ENCODE measurements at places on chromosomes 6 and 20.

DNA sequence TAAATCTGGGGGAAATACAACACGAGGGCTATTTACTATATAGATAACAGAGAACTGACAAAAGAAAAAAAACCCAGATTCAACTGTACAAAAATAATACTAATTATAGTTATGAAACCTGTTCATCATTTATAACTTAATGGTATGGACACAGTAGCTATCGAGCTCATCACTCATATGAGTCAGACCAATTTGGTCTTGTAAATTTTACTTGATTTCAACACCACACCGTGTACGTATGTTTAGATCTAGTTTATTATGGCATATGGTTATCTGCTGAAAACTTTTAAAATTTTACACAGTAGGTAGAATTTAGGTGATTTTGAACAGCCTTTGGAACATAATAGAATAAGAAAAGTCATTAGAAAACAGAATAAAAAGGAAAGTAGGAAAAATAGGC, 5.5 kb downstream of the MYLK4 start:
- no peak for DNase-seq

- no peak for DNase-seq
These were observed 7.2 kb downstream of the LMBRD1 start for GRCh38 chr6:69789578-69789977.

- DNase-seq: no peak
These were observed 225.5 kb downstream of the SOD2 start for GRCh38 chr6:159467473-159468041.

DNA sequence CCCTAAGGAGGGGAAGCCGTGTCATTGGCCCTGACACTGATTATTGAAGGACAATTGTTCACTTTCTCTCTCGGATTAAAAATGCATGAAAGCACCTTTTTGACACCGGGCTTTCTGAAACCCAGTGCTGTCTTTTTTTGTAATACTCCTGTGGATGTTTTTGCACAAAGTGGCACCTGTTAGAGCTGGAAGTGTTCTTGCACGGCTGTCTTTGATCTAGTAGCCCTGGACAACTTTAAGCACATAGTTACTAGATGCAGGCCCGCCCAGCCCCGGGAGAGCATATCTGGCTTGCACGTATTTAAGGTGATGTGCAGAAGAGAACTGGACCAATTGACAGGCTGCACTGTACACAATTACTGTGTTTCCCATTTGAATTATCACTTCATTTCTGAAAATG, 72.6 kb downstream of the ARID1B start:
- DNase-seq: no peak

- DNase-seq: peak; percentile 33
These were observed 95.6 kb downstream of the SNAP25 start for GRCh38 chr20:10314198-10314597.

DNA sequence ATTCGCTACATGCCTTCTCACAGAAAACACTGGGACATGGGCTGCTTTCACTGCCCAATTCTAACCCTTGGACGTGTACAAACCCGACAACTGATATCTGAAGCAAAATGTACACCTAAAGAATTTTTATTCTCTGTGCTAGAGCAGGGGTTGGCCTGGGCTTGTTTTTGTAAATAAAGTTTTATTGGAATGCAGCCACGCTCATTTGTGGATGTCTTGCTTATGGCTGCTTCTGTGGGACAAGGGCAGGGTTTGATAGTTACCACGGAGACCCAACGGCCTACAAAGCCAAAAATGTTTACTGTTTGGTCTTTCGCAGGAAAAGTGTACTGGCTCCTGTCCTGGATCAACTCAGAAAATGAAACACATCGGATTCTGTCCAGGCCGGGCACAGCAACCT, 58.1 kb upstream of the APCDD1L start:
- no peak for DNase-seq

DNA sequence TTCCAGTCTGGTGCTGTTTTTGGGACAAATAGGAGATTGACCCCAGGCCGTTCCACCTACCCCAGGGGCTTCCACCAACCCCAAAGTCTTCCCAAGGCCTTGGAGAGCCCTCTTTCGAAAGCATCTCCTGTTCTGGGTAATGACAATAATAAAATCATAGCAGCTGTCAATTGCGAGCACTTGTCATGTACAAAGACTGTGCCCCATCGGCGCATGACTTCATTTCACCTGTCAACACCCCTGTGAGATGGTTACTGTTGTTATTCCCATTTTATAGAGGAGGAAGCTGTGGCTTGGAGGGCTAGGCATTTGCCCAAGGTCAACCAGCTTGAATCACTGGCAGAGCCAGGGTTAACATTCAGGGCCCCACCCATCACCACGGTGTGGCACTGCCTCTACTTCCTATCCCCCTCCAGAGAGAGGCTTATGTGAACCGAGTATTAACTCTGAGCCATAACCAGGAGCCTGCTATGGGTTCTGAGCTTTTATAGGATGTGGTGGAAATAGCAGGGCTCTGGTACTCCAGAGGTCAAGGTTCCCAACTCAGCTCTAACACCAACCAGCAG, 51.2 kb downstream of the HNF4A start:
- DNase-seq: no peak

DNA sequence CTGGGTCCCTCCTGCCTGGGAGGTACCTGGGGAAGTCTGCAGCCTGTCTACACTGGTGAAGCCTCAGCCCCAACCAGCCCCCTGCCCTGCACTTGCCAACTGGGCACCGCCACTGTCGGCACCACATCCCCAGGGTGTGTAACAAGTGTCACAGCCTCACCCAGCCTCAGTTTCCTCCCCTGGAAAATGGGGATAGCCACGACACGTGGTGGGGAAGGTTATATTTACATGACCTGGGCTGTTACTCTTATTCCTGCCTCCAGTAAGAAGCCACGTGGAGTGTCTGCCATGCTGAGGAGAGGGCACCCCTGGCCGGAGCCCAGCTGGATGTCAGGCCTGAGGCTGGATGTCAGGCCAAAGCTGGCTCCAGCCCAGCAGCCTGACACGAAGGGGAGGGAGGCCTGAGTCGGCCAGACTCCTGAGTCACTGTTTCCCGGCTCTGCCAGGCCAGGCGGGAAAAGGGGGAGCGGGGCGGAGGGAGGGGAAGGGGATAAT, 44.9 kb downstream of the SNAI1 start:
- peak; percentile 97 for DNase-seq

GRCh38 chr20:4677846-4678245, 43.9 kb upstream of the PRND start:
- DNase-seq: no peak

GRCh38 chr20:13305284-13305683, 84.2 kb downstream of the ISM1 start:
- no peak for DNase-seq

DNA sequence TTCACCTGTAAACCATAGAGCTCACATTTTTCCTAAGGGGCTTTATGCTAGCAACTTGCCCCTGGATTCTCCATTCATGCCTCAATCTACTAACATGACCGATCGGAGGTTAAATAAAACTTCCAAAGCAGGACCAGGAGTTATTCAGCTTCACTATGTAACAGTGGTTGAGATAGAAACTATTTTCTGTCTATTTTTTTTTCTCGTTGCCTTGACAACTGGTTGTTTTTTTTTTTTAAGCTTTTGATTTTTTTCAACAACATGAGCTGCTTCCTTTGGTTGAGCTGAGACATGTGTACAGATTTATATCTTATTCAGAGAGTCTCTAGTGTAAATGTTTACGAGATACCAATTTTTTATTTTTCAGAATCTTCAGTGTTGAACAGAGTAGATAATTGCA, 85.7 kb downstream of the SHLD1 start:
- no peak for DNase-seq

GRCh38 chr20:63652192-63652980, 838 bp downstream of the STMN3 start:
- DNase-seq: no peak

DNA sequence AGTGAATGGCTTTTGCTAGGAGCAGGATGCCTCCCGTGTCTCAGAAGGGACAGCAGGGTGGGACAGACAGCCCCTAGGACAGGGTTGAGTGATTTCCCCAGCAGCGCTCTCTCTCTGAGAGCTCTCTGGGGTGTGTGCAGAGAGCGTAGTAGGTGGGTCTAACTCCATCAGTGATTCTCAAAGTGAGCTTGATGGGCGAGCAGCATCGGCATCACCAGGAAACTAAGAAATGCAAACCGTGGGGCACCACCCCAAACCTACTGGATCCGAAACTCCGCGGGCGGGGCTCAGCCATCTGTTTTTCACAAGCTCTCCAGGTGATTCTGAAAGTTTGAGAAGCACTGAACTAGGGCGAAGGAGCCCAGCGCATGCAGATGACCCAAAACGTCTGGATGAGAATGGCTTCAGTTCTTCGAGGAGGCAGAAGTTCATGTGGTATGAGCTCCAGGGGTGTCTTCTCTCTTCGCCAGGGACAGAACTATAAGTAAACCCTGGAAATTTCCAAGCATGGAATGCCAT, 119.6 kb upstream of the RNF24 start:
- no peak for DNase-seq

- no peak for DNase-seq
These were observed 120.1 kb downstream of the LRFN2 start for GRCh38 chr6:40466986-40467539.

DNA sequence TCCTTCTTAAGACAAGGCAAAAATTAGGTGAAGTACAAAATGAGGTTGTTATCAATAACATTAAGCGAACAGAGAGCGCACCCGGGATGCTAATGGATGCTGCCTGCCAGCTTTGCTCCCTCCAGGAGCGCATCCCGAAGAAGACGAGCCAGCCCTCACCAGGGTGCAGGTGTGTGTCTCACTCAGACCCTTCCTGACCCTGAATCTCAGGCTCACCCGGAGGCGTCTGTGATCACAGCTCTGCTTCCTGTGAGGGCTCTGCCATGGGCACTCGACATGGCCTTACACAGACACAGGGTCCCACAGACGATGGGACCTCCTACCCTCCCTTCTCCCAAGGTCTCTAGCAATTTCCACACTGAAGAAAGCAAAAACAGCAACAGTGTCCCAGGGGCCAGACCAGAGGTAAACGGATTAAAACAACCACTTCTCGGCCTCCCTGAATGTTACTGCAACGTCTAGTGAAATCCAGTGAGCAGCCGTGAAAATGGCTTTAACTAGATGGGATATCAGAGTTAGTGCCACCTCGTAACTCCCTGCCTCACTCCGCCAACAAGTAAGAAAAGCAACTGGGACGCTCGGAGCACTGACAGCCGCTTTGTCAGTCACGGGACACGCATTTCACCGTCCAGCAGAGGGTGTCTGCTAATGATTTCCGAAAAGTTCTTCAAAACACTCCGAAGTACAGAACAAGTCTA, 11.7 kb downstream of the ZBTB46 start:
- no peak for DNase-seq

All from MCF 10A (cell line).